ENCODE measurements at places on chromosomes 16 and 17.
A peak's percentile ranks its signal among the peaks of the same experiment; 100 is the strongest.

GRCh38 chr16:64012166-64012565, 1109.7 kb downstream of the CDH11 start:
- no peak overlapping the region for H3K27ac ChIP-seq
- H3K36me3 ChIP-seq = no peaks in the 10 kb centered on the region
- H3K4me1 ChIP-seq = no peaks in the 10 kb centered on the region
- H3K4me3 ChIP-seq = no peak overlapping the region

GRCh38 chr17:78381601-78382232, 3.3 kb downstream of the PGS1 start:
- H3K36me3 ChIP-seq = no peaks in the 10 kb centered on the region
- peak; percentile 55 for DNase-seq
- H3K27ac ChIP-seq = peak overlapping the region; percentile 57
- H3K27me3 ChIP-seq = no peaks in the 10 kb centered on the region
- peaks cover 66% of the 10 kb centered on the region for H3K4me1 ChIP-seq
- H3K4me3 ChIP-seq = peak overlapping the region; percentile 12

GRCh38 chr16:69286941-69287713, 24.0 kb upstream of the VPS4A start:
- 0 out of 2 replicates have a peak overlapping the region, but pooled peaks have one; percentile 78 for H3K27ac ChIP-seq
- H3K36me3 ChIP-seq = no peaks in the 10 kb centered on the region
- H3K4me1 ChIP-seq = no peaks in the 10 kb centered on the region

GRCh38 chr17:57178839-57179238, 77.5 kb upstream of the MSI2 start:
- no peaks in the 10 kb centered on the region for H3K36me3 ChIP-seq
- no peak overlapping the region for H3K4me3 ChIP-seq
- no peak for DNase-seq
- H3K4me1 ChIP-seq = no peaks in the 10 kb centered on the region
- no peaks in the 10 kb centered on the region for H3K27me3 ChIP-seq

DNA sequence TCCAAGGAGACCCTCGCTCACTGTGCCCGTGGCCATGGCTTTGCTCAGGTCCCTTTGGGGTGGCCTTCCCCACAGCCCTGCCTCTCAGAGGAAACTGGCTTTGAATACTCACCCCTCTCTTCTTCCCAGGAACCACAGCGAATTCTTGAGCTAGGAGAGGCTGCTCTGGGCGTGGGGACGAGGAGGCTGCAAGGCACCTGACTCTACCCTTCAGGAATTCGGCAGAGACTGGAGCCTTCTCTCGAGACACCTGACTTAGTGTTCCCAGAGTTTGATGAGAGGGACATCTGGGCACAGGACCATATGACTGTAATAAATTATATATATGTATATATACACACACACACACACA, 6.2 kb downstream of the LLGL2 start:
- no peak overlapping the region for H3K27ac ChIP-seq
- H3K36me3 ChIP-seq = no peaks in the 10 kb centered on the region
- DNase-seq = no peak
- peaks cover 6% of the 10 kb centered on the region for H3K4me1 ChIP-seq
- H3K4me3 ChIP-seq = no peak overlapping the region
- peaks cover under 1% of the 10 kb centered on the region for H3K27me3 ChIP-seq

DNA sequence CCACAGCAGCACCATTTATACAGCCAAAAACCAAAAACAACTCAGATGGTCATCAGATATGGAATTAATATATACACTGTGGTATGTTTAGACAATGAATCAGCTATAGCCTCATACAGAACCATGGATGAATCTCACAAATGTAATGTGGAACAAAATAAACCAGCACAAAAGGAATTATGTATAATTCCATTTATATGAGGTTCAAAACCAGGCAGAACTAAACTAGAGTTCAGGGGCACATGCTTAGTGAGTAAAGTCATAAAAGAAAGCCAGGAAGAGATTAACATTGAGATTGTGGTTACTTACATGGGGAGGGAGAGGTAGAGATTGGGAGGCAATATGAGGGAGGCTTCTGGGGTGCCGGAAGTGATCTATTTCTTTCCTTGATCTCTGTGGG, 231.1 kb downstream of the COPRS start:
- no peak for DNase-seq
- H3K36me3 ChIP-seq = no peaks in the 10 kb centered on the region
- no peak overlapping the region for H3K4me3 ChIP-seq
- no peaks in the 10 kb centered on the region for H3K4me1 ChIP-seq

DNA sequence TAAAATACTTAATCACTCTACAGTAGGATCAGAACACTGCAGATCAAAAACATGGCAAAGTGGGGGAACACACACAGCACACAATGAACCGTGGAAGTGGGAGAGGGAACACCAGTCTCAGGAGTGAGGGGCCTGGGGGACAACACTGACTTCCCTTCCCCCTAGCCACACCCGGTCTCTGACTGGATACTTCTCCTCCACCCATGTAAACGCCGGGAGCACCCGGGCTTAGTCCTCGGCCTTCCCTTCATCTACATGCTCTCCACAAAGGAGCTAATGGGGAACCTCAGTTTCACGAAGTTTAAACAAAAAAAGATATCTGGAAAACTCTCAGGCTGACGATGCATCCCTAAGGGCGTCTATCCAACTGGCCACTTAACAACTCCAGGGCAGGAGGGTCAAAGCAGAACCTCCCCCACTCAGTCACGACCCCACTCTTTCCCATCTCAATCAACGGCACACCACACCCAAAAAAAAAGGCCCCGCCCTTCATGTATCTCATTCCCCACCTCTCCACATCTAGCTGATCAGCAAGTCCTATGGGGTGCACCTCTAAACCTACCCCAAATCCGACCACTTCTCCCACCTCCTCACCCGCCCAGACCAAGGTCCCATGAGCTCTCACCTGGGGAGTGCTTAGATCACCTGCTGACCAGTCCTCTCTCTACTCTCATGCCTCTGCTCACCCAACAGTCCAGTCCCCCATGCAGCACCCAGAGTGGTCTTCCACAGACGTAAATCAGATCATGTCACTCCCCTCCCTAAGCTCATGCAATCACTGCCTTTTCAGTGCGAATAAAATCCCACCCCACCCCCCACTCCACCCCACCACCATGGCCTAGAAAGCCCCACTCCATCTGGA, 7.4 kb downstream of the ZDHHC7 start:
- no peaks in the 10 kb centered on the region for H3K36me3 ChIP-seq
- no peak overlapping the region for H3K4me3 ChIP-seq
- no peak for DNase-seq
- H3K4me1 ChIP-seq = no peaks in the 10 kb centered on the region
- H3K27me3 ChIP-seq = no peaks in the 10 kb centered on the region

GRCh38 chr17:40364121-40364861, at the start of gene GJD3:
GJD3 (minus strand) TSS chr17:40364737; CDS start chr17:40363815, 922 bp downstream.
- H3K27me3 ChIP-seq = peaks cover 43% of the 10 kb centered on the region
- peak within 1 kb of the TSS; percentile 59 for H3K4me3 ChIP-seq
- DNase-seq = peak; percentile 91
- peaks cover 22% of the 10 kb centered on the region for H3K4me1 ChIP-seq
- H3K27ac ChIP-seq = no peak within 1 kb of the TSS

DNA sequence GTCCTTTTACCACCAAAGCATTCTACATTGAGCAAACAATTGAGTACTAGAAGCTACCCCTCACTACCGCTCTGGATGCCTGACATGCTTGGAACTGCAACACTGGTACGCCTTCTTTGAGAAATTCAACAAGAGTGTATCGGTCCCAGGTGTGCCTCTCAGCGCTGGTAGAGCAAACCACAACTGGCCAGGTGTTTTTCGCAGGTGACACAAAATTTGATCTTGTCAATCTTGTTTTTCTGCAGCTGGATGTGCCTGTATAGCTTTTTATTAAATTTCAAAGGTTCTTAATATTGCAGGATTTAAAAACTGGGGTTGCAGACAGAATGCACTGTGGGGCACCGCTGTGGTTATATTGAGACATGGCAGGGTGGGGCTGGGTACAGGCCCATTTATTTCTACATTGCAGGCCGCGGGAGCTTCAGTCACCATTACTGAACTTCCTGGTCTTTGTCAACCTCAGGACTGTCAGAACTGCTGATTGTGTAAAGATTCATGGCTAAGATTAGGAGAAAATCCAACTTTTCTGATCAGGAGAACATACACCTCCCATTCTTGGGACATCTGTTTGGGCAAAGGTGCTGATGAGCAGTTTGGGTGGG, 4.5 kb upstream of the SNX20 start:
- DNase-seq = no peak
- no peak overlapping the region for H3K27ac ChIP-seq
- H3K4me3 ChIP-seq = no peak overlapping the region
- H3K4me1 ChIP-seq = no peaks in the 10 kb centered on the region
- no peaks in the 10 kb centered on the region for H3K27me3 ChIP-seq

DNA sequence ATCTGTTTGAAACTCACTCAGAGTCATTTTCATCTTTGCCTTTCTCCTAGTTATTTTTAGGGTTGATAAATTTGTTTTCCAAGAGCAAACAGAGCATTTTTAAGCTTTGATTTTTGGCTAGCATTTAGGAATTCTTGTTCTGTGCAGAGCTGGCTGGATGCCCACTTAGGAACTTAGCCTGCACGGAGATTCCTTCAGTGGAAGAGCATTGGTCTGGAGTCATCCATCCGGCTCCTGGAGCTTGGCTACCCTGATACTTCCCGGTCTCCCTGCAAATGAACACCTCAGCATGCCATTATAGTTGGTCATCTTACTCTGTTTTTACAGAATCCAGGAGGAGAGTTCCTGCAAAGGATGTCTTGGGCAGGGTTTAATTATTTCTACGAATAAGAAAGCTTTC, 57.1 kb downstream of the SPECC1 start:
- no peaks in the 10 kb centered on the region for H3K36me3 ChIP-seq
- no peak overlapping the region for H3K4me3 ChIP-seq
- no peak for DNase-seq
- no peak overlapping the region for H3K27ac ChIP-seq
- H3K4me1 ChIP-seq = peaks cover 16% of the 10 kb centered on the region
- H3K27me3 ChIP-seq = no peaks in the 10 kb centered on the region

GRCh38 chr16:87457061-87457611, 35.7 kb downstream of the ZCCHC14 start:
- H3K36me3 ChIP-seq = no peaks in the 10 kb centered on the region
- H3K4me3 ChIP-seq = no peak overlapping the region
- no peak for DNase-seq
- no peaks in the 10 kb centered on the region for H3K27me3 ChIP-seq
- 0 out of 2 replicates have a peak overlapping the region, but pooled peaks have one; percentile 48 for H3K27ac ChIP-seq
- H3K4me1 ChIP-seq = no peaks in the 10 kb centered on the region

- peak overlapping the region; percentile 65 for H3K4me3 ChIP-seq
- no peaks in the 10 kb centered on the region for H3K36me3 ChIP-seq
- H3K4me1 ChIP-seq = peaks cover 4% of the 10 kb centered on the region
- no peak overlapping the region for H3K27ac ChIP-seq
- H3K27me3 ChIP-seq = peaks cover 29% of the 10 kb centered on the region
Observed at GRCh38 chr17:77529328-77529650, 388.5 kb downstream of the SEC14L1 start.

GRCh38 chr17:16484445-16485175, 7.4 kb downstream of the LRRC75A start:
- peak; percentile 40 for DNase-seq
- peaks cover 51% of the 10 kb centered on the region for H3K4me1 ChIP-seq
- peak overlapping the region; percentile 31 for H3K4me3 ChIP-seq
- no peaks in the 10 kb centered on the region for H3K36me3 ChIP-seq
- H3K27ac ChIP-seq = peak overlapping the region; percentile 97

DNA sequence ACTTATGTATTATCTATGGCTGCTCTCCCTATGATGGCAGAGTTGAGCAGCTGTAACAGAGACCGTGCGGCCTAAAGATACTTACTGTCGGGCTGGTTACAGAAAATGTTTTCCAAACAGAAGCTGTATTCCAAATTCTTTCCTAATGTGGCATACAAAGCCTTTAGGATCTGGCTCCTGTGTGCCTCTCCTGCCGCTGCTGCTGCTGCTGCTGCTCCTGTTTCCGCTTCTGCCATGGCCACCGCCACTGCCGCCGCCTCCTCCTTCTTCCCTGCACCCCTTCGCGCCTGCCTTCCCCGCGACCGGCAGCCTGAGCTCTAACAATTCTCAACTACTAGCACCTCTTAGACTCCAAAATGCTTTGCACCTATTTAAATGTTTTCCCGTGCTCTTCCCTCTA, 263.9 kb upstream of the TBX2 start:
- no peaks in the 10 kb centered on the region for H3K27me3 ChIP-seq
- no peaks in the 10 kb centered on the region for H3K4me1 ChIP-seq
- H3K27ac ChIP-seq = no peak overlapping the region
- no peaks in the 10 kb centered on the region for H3K36me3 ChIP-seq
- H3K4me3 ChIP-seq = no peak overlapping the region

GRCh38 chr17:4940555-4941318, 669 bp downstream of the RNF167 start:
- peak overlapping the region; percentile 78 for H3K4me3 ChIP-seq
- peaks cover 32% of the 10 kb centered on the region for H3K4me1 ChIP-seq
- no peaks in the 10 kb centered on the region for H3K27me3 ChIP-seq
- peaks cover 12% of the 10 kb centered on the region for H3K36me3 ChIP-seq

GRCh38 chr16:3879887-3880564, 487 bp downstream of the CREBBP start:
- no peaks in the 10 kb centered on the region for H3K27me3 ChIP-seq
- no peaks in the 10 kb centered on the region for H3K36me3 ChIP-seq
- peak overlapping the region; percentile 84 for H3K4me3 ChIP-seq
- DNase-seq = peak; percentile 68
- no peak overlapping the region for H3K27ac ChIP-seq

- no peak for DNase-seq
- H3K4me3 ChIP-seq = no peak overlapping the region
- H3K36me3 ChIP-seq = no peaks in the 10 kb centered on the region
- H3K27me3 ChIP-seq = no peaks in the 10 kb centered on the region
- no peaks in the 10 kb centered on the region for H3K4me1 ChIP-seq
Observed at GRCh38 chr17:30433514-30433913, 43.7 kb upstream of the GOSR1 start.

DNA sequence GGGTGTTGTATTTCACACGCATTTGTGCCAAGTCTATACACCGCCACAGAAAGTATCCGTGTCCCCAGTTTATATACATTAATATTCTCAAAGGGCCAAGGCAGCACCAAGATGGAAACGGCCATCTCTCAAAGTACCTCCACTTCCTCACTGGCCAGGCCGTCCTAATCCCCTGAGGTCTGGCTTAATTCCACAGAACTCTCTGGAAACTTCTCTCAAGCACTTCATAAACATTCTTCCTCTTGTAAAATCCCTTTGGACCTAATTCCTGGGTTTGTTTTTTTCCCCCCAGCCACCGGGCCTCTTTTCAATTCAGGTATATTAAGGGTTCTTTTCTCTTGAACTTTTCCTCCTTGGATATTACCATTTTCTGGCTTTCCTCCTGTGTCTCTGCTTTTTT, 5.1 kb upstream of the ERN1 start:
- peaks cover 8% of the 10 kb centered on the region for H3K4me1 ChIP-seq
- H3K36me3 ChIP-seq = no peaks in the 10 kb centered on the region
- no peak overlapping the region for H3K4me3 ChIP-seq

- H3K36me3 ChIP-seq = no peaks in the 10 kb centered on the region
- H3K27me3 ChIP-seq = no peaks in the 10 kb centered on the region
- H3K4me3 ChIP-seq = no peak overlapping the region
- H3K27ac ChIP-seq = no peak overlapping the region
- H3K4me1 ChIP-seq = no peaks in the 10 kb centered on the region
Observed at GRCh38 chr16:48955837-48956236, 325.8 kb downstream of the CBLN1 start.
